Temporal lobe (tissue), 4 donors: ENCODE measurements at places on chromosomes 2 and 18. TPM values are rescaled to one million over a fixed set of nuclear protein-coding genes. Genes with fewer than 3 reads are reported as not detected.

MOGAT1 gene
- not detected for total RNA-seq

DAW1 gene
- 1.5 TPM for total RNA-seq

ST8SIA3 gene
- 22.6 TPM for total RNA-seq

GALNT5 gene
- under 0.01 TPM for total RNA-seq

MROH2A gene
- total RNA-seq: not detected

PNKD gene
- 18.7 TPM for total RNA-seq

CFC1B gene
- total RNA-seq: not detected

IL1B gene
- total RNA-seq: 0.49 TPM

TRIM43 gene
- total RNA-seq: not detected

DIPK1C gene
- total RNA-seq: 5.2 TPM

IL37 gene
- not detected for total RNA-seq

MEMO1 gene
- 50.4 TPM for total RNA-seq

SLC11A1 gene
- total RNA-seq: 2.0 TPM

TSPYL6 gene
- total RNA-seq: under 0.01 TPM

KCNIP3 gene
- total RNA-seq: 3.0 TPM

FKBP7 gene
- 11.3 TPM for total RNA-seq

DSC3 gene
- total RNA-seq: 0.49 TPM

ACVR1C gene
- 4.2 TPM for total RNA-seq

MEP1B gene
- total RNA-seq: under 0.01 TPM

CABYR gene
- 13.0 TPM for total RNA-seq

ABCB11 gene
- 0.25 TPM for total RNA-seq

AMER3 gene
- total RNA-seq: 26.8 TPM

PLEKHH2 gene
- 2.5 TPM for total RNA-seq

ANKRD30BL gene
- 8.9 TPM for total RNA-seq

ZSWIM2 gene
- total RNA-seq: 0.49 TPM

HOXD13 gene
- total RNA-seq: not detected

OTOS gene
- not detected for total RNA-seq

PCBP1 gene
- 36.6 TPM for total RNA-seq

LCT gene
- total RNA-seq: not detected

C2orf80 gene
- 26.6 TPM for total RNA-seq

CRYGC gene
- total RNA-seq: not detected

UGT1A6 gene
- total RNA-seq: not detected

NR4A2 gene
- 6.1 TPM for total RNA-seq

ALKAL2 gene
- total RNA-seq: not detected

GCG gene
- 0.49 TPM for total RNA-seq

SERPINB8 gene
- total RNA-seq: 0.98 TPM

SH3BP4 gene
- total RNA-seq: 8.4 TPM

KCTD18 gene
- total RNA-seq: 8.1 TPM

NT5C1B gene
- total RNA-seq: not detected

TMEM37 gene
- total RNA-seq: not detected

SLC4A5 gene
- total RNA-seq: 2.7 TPM

XIRP2 gene
- total RNA-seq: 0.49 TPM

CFAP221 gene
- 6.4 TPM for total RNA-seq

DUSP2 gene
- total RNA-seq: 4.2 TPM
